Dorsolateral prefrontal cortex (tissue), 122 donors: ENCODE measurements at places on chromosomes 13 and 19.

DNA sequence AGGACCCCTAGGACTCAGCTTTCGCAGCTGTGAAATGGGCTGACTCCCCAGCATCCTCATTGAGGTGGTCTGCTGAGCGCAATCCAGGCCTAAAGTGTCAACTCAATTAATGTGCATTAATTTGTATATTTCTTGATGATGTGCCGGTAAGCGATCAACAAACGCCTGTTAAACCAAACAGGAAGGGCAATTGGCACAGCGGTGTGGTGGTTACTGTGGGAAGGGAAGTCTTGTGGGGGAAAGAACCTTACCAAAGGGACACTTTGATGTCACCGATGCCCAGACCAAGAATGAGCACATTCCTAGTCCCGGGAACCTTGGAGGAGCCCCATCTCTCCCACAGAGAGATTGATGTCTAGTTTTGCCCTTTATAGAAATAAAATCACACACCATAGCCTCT is 1.6 kb downstream of the JAK3 start:
- no peak for DNase-seq

DNA sequence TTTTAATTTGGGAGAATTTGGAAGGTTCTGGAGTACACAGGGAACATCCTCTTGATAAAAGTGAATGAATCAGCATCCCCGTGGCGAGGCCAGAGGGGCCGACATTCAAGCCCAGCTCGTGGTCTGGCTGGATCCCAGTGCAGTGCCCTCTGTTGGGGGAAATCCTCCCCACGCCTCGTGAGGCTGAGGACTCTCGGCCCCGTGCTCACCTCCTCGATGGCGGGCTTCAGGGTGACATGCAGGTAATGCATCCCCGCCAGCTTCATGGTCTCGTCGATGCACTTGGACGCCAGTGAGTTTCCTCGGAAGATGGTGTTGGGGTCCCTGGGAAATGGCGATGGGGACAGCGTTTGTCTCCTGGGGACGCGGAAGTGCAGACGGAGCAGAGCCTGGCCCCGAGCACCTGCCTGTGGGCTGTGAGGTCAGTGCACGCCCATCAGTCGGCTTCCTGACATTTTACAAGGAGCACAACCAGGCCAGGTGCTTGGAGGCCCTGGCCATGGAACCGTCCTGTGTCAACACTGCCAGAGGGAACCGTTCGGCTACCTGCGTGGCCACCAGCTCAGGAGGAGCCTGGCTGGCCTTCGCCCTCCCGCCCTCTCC is 43.3 kb upstream of the C13orf46 start:
- no peak for DNase-seq

- DNase-seq, result peak; percentile 94
Measured at GRCh38 chr19:37691881-37692504, 27.6 kb downstream of the ZNF607 start.

DNA sequence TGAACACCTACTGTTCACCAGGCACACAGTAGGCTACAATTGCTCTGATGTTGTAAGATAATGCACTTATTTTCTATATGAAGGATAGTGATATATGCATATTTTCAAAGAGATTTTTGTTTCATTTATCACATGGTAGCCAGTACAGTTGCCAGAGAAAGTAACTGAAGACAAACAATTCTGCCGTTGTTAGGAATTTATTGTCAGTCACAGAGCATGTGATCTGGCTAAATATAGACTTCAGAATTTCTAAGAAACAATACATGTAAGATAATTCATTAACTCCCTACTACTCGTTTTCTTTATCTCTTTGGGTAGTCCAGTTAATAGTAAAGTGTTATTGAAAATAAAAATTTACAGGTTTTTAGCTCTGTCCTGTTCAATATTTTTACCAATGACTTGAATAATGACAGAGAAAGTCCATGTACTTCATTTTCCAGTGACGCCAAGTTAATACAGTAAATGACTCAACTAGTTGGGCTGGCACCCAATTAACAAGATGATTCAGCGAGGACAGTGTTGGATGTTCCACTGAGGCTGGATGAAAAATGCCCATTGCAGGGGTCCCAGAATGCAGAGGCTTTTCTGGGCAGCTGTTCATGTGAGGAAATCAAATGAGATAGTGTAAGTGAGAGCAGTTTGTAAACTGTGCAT is 35.6 kb downstream of the GJA3 start:
- no peak for DNase-seq

DNA sequence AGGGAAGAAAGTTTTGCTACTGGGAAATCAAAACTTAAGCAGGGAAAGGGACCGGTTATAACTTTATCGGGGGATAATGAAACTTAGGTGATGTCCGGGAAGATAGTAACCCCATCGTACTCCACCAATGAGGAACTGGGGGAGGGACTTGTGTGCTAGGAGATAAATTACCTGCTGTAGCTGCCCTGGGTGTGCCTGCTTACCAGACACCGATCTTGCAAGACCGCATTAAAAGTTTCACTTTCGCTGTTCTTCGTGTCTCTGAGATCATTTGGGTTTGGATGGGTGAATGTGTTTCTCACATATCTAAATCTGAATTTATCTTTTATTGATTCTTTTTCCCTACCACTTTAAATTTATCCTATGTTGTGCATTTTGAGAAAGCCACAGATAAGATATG is 381.4 kb downstream of the SLITRK6 start:
- no peak for DNase-seq

- no peak for DNase-seq
Measured at GRCh38 chr13:105278943-105279381, 1256.5 kb downstream of the EFNB2 start.

- DNase-seq, result no peak
Measured at GRCh38 chr13:67769987-67770341, 539.8 kb upstream of the PCDH9 start.

GRCh38 chr13:73168953-73169401 is 110.2 kb downstream of the KLF5 start:
- no peak for DNase-seq

- DNase-seq, result no peak
Measured at GRCh38 chr13:31207661-31208552, 8.1 kb downstream of the B3GLCT start.

DNA sequence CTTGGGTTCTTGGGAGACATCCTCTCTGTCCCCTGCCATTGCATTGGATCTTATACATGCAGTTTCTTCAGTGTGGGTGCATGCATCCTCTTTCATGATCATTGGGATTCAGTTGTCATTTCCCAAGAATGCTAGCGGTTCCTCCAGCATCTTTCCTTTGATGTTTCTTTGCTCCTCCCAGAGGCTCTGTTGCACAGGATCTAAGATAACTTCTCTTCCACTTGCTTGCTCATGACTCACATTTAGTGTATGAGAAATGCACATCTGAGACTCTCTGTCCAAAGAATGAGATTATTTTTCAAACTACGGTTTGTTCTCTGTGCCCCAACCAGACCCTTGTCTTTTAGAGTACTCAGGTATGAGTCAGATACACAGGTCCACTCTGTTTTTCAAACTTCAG is 197.1 kb downstream of the NDFIP2 start:
- no peak for DNase-seq

- no peak for DNase-seq
Measured at GRCh38 chr13:112711528-112712265, 21.9 kb downstream of the ATP11A start.

GRCh38 chr19:42251572-42252358 is 3.2 kb downstream of the ERF start:
- no peak for DNase-seq

GRCh38 chr13:80180740-80181355 is 160.1 kb downstream of the SPRY2 start:
- DNase-seq, result no peak
